Smooth muscle cell of the coronary artery (primary cell): ENCODE measurements at places on chromosomes 4 and X. TPM values are rescaled to one million over a fixed set of nuclear protein-coding genes. Genes with fewer than 3 reads are reported as not detected.

Gene INTU
- 3.1 and 9.1 TPM in 2 replicates for total RNA-seq

Gene SUPT20HL2
- not detected in 2 replicates for total RNA-seq

Gene CPZ
- 0.98 and 33.7 TPM in 2 replicates for total RNA-seq

Gene TMEM175
- total RNA-seq, result 16.2 and 22.1 TPM in 2 replicates

Gene LONRF3
- 0.47 and 1.1 TPM in 2 replicates for total RNA-seq

Gene FSTL5
- 0.12 TPM in 1 of 2 replicates, not detected in the other for total RNA-seq

Gene MAP3K15
- under 0.01 TPM in 1 of 2 replicates, not detected in the other for total RNA-seq

Gene RAB39B
- total RNA-seq, result 0.47 and 0.53 TPM in 2 replicates
